ENCODE measurements at places on chromosomes 11 and 22.

GRCh38 chr11:120168960-120169681 is 31.2 kb upstream of the TRIM29 start:
- H3K36me3 ChIP-seq: no peaks in the 10 kb centered on the region
- peak overlapping the region; percentile 79 for H3K4me3 ChIP-seq
- no peak overlapping the region for H3K27ac ChIP-seq
- peak; percentile 84 for DNase-seq
- H3K27me3 ChIP-seq: peaks cover 25% of the 10 kb centered on the region

DNA sequence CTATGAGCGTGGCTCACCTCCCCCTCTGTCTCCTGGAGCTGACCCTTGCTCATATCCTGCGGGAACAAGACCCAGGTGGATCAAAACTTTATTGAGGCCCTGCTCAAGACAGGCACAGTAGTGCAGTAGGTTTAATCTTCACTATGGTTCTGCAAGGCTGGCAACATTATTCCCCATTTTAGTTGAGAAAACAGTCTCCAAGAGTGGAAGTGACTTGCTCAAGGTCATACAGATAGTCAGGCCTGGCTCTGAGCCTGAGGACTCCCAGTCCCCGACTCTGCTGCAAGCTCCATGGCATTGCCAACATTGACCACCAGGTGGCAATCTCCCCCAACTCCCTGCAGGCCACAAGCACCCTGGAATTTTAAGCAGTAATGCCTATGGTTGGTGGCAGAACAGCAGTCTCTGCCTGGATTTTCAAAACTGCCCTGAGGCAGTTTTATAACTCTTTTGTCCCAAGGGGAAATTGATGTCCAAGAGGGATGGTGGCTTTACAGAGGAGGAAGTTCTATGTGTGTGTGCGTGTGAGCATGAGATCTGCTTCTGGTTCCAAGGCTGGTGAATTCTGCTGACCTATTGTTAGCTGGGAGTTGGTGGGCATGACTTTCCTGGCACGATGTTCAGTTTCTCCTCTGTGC is 34.1 kb downstream of the NEU3 start:
- no peak overlapping the region for H3K27ac ChIP-seq
- no peaks in the 10 kb centered on the region for H3K27me3 ChIP-seq
- DNase-seq: peak; percentile 85
- no peaks in the 10 kb centered on the region for H3K4me1 ChIP-seq
- H3K4me3 ChIP-seq: no peak overlapping the region

- H3K27ac ChIP-seq: no peak overlapping the region
- 0 out of 2 replicates have a peak, but pooled peaks cover 5% of the 10 kb centered on the region for H3K36me3 ChIP-seq
- H3K27me3 ChIP-seq: no peaks in the 10 kb centered on the region
- no peak overlapping the region for H3K4me3 ChIP-seq
These were observed 23.9 kb upstream of the CCDC86 start for GRCh38 chr11:60818057-60818456.

- H3K27ac ChIP-seq: no peak overlapping the region
- H3K27me3 ChIP-seq: no peaks in the 10 kb centered on the region
- no peak for DNase-seq
- H3K4me3 ChIP-seq: no peak overlapping the region
These were observed 1797.6 kb downstream of the LRRC4C start for GRCh38 chr11:39661890-39662289.

GRCh38 chr11:68974421-68975194 is 6.2 kb downstream of the MRGPRD start:
- DNase-seq: peak; percentile 69
- peaks cover 10% of the 10 kb centered on the region for H3K36me3 ChIP-seq
- no peaks in the 10 kb centered on the region for H3K4me1 ChIP-seq
- no peaks in the 10 kb centered on the region for H3K27me3 ChIP-seq
- H3K4me3 ChIP-seq: no peak overlapping the region

GRCh38 chr11:130801333-130802122 is 114.8 kb downstream of the SNX19 start:
- H3K27ac ChIP-seq: no peak overlapping the region
- H3K4me3 ChIP-seq: no peak overlapping the region
- H3K36me3 ChIP-seq: no peaks in the 10 kb centered on the region
- H3K4me1 ChIP-seq: peaks cover 9% of the 10 kb centered on the region
- no peak for DNase-seq

DNA sequence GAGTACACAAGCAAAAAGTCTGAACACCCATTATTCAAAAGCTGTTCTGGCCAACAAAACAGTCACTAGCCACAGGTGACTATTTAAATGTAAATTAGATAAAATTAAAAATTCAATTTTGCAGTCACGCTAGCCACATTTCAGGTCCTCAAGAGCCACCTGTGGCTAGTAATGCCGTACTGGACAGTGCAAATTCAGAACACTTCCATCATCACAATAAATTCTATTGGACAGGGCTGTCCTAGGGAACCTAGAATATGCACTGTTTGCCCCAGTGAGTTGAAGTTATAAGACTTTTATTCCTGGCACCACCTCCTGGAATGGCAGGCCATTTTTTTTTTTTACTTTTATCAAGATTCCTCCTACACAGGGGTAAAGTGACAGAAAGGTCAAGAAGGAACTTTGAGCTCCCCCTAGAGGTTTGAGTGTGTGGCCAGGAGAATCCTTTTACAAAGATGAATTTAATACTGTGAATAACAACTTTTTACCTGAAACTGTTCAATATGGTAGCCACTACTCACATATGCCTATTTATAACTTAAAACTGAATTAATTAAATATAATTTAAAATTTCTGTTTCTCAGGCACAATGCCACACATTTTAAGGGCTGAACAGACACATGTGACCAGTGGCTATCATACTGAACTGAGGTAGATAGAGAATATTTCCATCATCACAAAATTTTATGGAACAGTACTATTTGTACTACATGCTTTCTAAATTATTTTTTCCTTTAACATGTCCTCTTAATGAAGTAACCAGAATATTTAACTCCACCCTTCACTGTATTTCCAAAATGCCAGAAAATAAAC is 6.5 kb downstream of the MSANTD2 start:
- H3K27me3 ChIP-seq: no peaks in the 10 kb centered on the region
- H3K4me1 ChIP-seq: peaks cover 10% of the 10 kb centered on the region
- DNase-seq: no peak
- H3K36me3 ChIP-seq: no peaks in the 10 kb centered on the region

DNA sequence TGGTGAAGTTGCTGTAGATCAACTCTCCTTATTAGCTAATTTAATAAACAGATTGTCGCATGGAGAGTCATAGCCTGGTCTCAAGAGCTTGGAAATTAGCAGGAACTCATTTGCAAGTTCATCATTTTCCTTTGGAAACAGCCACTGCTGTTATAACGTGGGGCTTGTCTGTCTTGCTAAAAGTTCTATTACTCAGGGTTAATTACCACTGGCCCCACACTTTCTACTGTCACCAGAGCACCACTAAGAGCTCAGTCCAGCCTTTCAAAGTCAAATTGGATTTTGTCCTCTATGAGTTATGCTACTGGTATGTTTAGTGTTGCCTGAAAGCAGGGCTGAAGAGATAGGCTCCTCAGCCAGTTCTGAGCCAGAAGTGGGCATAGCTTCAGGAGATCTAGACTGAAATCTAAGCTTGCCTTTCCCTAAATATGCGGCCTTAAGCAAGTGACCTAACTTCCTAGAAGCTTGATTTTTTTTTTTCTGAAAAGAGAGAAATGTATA is 292.2 kb downstream of the INSC start:
- H3K36me3 ChIP-seq: no peaks in the 10 kb centered on the region
- no peaks in the 10 kb centered on the region for H3K27me3 ChIP-seq
- no peaks in the 10 kb centered on the region for H3K4me1 ChIP-seq
- no peak for DNase-seq
- no peak overlapping the region for H3K27ac ChIP-seq
- H3K4me3 ChIP-seq: no peak overlapping the region

DNA sequence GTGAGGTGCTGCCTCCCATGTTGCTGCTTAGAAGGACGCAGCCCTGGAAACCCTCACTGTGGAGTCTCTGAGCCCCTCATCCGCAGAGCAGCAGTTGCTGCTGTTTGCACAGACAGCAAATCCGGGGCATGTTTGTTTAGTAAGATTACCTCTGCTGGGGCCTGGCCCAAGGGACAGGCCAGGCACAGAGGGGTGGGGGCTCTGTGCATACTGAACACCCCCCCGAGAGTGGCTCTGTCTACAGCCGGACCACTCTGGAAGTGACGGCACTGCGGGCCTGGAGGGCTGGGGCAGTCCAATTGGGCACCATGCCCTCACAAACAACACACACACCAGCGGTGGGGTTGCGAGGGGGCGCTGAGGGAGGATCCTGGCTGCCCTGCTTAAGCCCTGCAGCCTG is 22.9 kb upstream of the CCDC188 start:
- no peak overlapping the region for H3K4me3 ChIP-seq
- no peaks in the 10 kb centered on the region for H3K4me1 ChIP-seq
- H3K27me3 ChIP-seq: no peaks in the 10 kb centered on the region
- H3K36me3 ChIP-seq: no peaks in the 10 kb centered on the region
- H3K27ac ChIP-seq: no peak overlapping the region

DNA sequence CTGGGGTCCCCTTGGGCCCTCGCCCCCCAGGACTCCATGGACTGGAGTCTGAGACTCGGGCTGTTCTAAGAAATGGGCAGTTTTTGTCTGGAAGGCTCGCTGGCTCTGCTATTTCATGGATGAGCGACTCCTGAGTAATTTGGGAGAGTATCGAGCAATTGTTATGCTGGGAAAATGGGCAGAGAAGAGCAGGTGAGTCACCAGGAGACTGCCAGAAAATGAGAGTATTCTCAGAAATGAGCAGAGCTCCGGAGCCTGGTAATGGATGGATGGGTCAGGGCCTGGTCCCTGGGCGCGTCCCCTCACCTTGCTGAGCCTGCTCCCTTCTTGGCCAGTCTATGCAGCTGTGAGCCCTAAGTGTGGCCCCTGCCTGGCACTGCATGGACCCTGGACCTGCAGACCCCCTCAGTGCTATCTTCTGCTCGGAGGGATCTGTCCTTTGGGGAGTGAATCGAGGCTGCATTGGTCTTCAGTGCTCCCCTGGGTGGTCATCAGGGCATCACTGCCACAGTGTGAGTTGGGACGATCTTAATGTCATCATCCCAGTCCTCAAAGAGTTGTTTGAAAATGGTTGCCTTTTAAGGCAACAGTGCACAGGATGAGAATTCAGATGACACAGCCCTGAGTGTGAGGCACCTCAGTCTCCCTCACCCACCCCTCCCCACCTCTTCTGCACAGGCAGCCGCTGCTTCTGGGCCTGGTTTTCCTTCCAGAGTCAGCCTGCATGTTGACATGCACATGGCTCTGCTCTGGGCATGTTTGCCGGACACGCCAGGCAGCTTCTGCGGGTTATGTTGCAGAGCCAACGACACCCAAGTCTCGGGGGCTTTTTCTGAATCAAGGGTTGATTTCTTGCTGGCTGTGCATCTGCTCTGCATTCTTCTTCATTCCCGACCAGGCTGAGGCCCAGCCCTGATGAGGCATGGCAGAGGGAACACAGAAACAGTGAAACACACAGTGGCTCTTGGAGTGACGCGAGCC is 519.0 kb downstream of the TBC1D22A start:
- no peaks in the 10 kb centered on the region for H3K4me1 ChIP-seq
- DNase-seq: no peak
- H3K27ac ChIP-seq: no peak overlapping the region
- peaks cover 12% of the 10 kb centered on the region for H3K36me3 ChIP-seq
- H3K4me3 ChIP-seq: no peak overlapping the region

DNA sequence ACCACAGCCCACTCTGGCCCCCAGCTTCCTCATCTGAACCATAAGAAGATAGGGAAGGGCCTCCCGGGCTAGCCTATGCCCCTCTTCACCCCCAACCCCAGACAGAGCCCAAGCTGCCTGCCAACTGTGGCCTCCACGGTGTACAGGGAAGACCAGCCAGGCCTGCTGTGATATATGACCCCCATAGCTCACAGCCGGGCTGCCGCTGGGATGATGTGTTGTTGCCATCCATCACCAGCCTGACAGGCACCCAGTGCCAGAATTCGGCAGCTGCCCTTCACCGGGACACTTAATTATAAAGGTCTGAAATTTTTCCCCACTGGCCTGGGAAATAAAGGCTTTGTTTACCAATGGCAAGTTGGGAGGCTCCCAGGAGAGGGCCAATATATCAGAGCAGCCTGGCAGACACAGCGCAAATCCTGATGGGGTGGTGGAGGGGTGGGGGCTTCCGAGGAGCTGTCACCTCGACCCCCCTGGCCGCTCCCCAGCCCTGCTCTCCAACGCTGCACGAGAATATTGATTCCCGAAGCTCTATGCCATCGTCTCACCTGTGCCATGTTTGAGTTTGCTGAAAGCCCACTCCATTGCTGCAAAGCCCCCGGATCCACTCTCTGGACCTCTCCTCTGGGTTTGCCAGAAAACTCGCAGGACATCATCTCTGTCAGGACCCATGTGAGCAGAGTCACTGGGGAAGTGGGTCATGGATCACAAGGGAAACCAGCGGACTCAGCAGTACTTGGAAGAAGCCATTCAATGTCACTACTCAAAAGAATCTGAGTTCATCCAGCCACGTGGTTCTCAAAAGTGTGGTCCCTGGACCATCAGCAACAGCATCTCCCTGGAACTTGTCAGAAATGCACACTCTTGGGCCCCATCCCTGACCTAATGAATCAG is 296.9 kb downstream of the MN1 start:
- no peak overlapping the region for H3K27ac ChIP-seq
- no peak for DNase-seq
- no peaks in the 10 kb centered on the region for H3K4me1 ChIP-seq
- no peaks in the 10 kb centered on the region for H3K27me3 ChIP-seq

- no peaks in the 10 kb centered on the region for H3K4me1 ChIP-seq
- peaks cover 91% of the 10 kb centered on the region for H3K36me3 ChIP-seq
- H3K4me3 ChIP-seq: no peak overlapping the region
- H3K27me3 ChIP-seq: no peaks in the 10 kb centered on the region
- no peak overlapping the region for H3K27ac ChIP-seq
These were observed 27.9 kb downstream of the TCIRG1 start for GRCh38 chr11:68066742-68067141.

DNA sequence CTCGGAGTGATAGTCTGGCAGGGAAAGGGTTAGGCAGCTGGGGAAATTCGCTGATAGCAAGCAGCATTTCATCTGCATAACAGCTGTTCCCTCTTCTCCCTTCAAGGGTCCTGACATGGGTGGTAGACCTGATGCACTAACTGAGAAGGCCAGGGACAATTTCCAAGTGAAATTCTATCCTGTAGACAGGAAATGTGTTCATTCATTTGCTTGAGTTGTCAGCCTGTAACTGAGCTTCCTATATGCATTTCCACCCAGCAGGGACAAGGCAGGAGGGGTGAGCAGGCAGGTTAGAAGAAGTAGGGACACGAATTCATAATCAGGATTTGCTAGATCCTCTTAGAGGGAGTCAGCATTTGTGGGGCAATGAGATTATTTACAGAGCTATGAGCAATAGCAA is 154.3 kb upstream of the NCAM1 start:
- H3K27me3 ChIP-seq: no peaks in the 10 kb centered on the region
- DNase-seq: no peak
- no peak overlapping the region for H3K27ac ChIP-seq
- H3K4me3 ChIP-seq: no peak overlapping the region
- peaks cover 4% of the 10 kb centered on the region for H3K4me1 ChIP-seq

- peaks cover 50% of the 10 kb centered on the region for H3K36me3 ChIP-seq
- peak overlapping the region; percentile 92 for H3K27ac ChIP-seq
- no peak for DNase-seq
- peaks cover 2% of the 10 kb centered on the region for H3K4me1 ChIP-seq
- peak overlapping the region; percentile 91 for H3K4me3 ChIP-seq
These were observed 2.5 kb downstream of the GNG3 start for GRCh38 chr11:62710001-62710345.
